ENCODE measurements at places on chromosomes 1 and 21. TPM values are rescaled to one million over a fixed set of nuclear protein-coding genes. Genes with fewer than 3 reads are reported as not detected.

DAB1 gene
- total RNA-seq: 0.45 TPM

MPZ gene
- 1.2 TPM for total RNA-seq

IL20 gene
- total RNA-seq: not detected

HSD3B1 gene
- not detected for total RNA-seq

DFFA gene
- total RNA-seq: 36.6 TPM

SLC5A9 gene
- not detected for total RNA-seq

SAMD11 gene
- 1.6 TPM for total RNA-seq

EIF4G3 gene
- total RNA-seq: 58.6 TPM

TNFRSF25 gene
- total RNA-seq: 2.0 TPM

CD247 gene
- 0.16 TPM for total RNA-seq

GJB3 gene
- total RNA-seq: not detected

KIF26B gene
- total RNA-seq: 20.9 TPM

UMODL1 gene
- not detected for total RNA-seq

CRNN gene
- total RNA-seq: not detected

TRIM67 gene
- total RNA-seq: not detected

KCNA10 gene
- not detected for total RNA-seq

DDX20 gene
- 16.7 TPM for total RNA-seq

SNX7 gene
- 80.3 TPM for total RNA-seq

PTPRF gene
- 23.6 TPM for total RNA-seq

GNG4 gene
- total RNA-seq: not detected

C1QA gene
- total RNA-seq: not detected

UBL4B gene
- total RNA-seq: not detected

SLAMF1 gene
- not detected for total RNA-seq

MATN1 gene
- 0.25 TPM for total RNA-seq

RNPC3 gene
- total RNA-seq: 31.5 TPM

IFI16 gene
- total RNA-seq: 202 TPM

MIXL1 gene
- not detected for total RNA-seq

SLC27A3 gene
- total RNA-seq: 113 TPM

GNL2 gene
- total RNA-seq: 72.7 TPM

CRYAA gene
- total RNA-seq: not detected

PDZK1 gene
- total RNA-seq: not detected

FH gene
- total RNA-seq: 99.7 TPM

NTNG1 gene
- 2.0 TPM for total RNA-seq
